Glutamatergic neuron (in vitro differentiated cells): ENCODE measurements at places on chromosomes 3 and 15. TPM values are rescaled to one million over a fixed set of nuclear protein-coding genes. Genes with fewer than 3 reads are reported as not detected.

GRCh38 chr15:44296625-44297524, 8.4 kb downstream of the GOLM2 start:
- no peaks in the 10 kb centered on the region for H3K27me3 ChIP-seq
- H3K36me3 ChIP-seq, result no peaks in the 10 kb centered on the region
- H3K4me3 ChIP-seq, result no peak overlapping the region
- no peak for DNase-seq

DNA sequence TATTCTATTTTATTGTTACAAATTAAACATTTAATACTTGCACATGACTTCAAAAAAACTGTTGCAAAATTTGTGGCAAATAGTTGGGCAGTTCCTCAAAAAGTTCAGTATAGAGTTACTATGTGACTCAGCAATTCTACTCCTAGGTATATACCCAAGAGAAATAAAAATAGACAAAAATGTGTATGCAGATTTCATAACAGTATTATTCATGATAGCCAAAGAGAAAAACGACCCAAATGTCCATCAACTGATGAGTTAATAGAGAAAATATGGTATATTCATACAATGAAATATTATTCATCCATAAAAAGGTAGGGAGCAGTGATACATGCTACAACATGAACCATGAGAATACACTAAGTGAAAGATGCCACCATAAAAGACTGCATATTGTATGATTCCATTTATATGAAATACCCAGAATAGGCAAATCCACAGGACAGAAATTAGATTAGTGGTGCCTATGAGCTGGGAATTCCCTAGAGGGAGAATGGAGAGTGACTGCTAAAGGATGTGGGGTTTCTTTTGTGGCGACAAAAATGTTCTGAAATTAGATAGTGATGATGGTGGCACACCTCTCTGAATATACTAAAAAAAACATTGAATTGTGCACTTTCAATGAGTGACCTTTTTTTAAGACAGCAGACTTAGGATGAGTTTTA, 31.6 kb upstream of the CLASP2 start:
- no peak for DNase-seq
- no peak overlapping the region for H3K27ac ChIP-seq
- no peak overlapping the region for H3K4me3 ChIP-seq
- no peaks in the 10 kb centered on the region for H3K27me3 ChIP-seq
- H3K4me1 ChIP-seq, result no peaks in the 10 kb centered on the region

DNA sequence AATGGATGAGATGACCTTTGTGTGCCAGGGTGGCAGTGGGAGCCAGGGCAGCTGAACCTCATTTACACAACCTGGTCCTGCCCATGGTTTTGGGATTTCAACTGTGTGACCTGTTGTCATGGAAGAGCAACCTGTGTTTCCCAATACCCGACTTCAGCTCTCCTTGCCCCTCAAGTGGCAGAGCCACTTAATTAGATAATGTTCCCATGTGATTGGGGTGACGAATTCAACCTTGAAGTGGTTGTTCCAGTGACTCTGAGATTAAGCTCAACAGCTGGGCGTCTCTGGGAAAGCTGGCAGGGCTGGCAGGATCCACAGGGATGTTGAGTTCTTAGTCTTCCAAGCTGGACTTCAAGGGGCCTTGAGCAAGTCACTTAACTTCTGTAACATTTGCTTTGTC, 71.0 kb downstream of the THSD4 start:
- H3K4me3 ChIP-seq, result no peak overlapping the region
- no peak overlapping the region for H3K27ac ChIP-seq
- peaks cover 10% of the 10 kb centered on the region for H3K36me3 ChIP-seq
- no peak for DNase-seq
- no peaks in the 10 kb centered on the region for H3K27me3 ChIP-seq
- H3K4me1 ChIP-seq, result peaks cover 14% of the 10 kb centered on the region

DNA sequence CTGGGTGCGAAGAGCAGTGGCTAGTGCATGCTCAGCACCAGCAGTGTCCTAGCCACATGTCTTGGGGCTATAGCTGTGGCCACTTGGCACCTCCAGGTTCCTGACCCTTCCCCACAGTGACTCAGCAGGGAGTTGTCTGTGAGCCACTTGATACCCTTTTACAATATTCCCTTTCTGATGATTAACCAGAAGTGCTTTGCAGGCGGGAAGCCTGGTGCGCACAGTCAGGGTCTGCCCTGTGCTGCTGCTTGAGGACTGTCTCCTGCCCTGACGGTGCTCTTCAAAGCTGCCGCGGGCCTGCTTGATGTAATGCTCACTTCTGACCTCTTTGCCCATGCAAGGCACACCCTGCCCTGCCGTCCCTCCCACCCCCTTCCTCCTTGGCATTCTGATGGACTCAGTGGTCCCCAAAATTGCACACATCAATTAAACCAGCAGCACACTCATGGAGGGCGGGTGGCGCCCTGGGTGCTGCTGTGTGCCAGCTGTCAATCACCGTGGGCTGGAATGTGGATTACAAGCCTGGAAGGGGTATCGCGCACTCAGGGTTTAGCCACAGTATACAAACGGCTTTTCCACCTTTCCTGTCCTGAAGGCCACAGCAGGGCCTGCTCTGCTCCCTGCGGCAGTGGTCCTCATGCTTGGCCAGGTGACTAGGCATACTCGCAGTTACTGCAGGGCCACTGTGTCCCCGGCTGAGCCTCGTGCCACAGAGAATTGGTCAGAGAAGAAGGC, 40.9 kb upstream of the PCSK6 start:
- peaks cover 16% of the 10 kb centered on the region for H3K4me1 ChIP-seq
- H3K4me3 ChIP-seq, result no peak overlapping the region
- DNase-seq, result no peak
- no peak overlapping the region for H3K27ac ChIP-seq
- peaks cover 2% of the 10 kb centered on the region for H3K27me3 ChIP-seq

- no peaks in the 10 kb centered on the region for H3K27me3 ChIP-seq
- no peak overlapping the region for H3K27ac ChIP-seq
- no peak overlapping the region for H3K4me3 ChIP-seq
Observed at GRCh38 chr3:175646865-175647264, 787.7 kb downstream of the NAALADL2 start.

- no peaks in the 10 kb centered on the region for H3K36me3 ChIP-seq
Observed at GRCh38 chr3:8239718-8240695, 261.6 kb upstream of the LMCD1 start.

DNA sequence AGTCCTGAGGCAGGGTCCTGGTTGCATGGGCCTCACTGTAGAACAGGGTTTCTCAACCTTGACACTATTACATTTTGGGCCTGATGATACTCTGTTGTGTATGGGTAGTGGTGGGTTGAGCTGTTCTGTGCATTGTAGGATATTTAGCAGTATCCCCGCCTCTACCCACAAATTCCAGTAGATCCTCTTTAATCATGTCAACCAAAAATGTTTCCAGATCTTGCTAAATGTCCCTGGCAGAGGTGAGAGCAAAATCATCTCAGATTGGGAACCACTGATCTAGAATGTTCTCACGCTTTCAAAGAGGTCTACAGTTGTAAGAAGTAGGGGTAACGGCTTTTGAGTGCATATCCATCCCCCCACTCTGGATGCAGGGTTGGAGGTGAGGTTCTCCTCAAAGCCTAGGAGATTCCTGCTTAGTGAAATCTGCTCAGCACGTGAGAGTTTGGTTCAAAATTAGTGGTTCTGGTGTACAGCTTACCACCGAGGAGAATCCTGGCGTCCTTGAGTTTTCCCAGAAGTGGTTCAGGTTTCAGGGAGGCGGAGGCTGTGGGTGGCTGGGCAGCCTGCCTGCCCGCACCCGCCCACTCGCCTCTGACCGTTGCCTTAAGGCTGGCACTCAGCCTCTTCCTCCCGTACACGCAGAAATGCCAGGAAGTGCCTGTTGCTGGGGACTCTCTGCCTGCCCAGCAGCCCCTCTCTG, 5.3 kb downstream of the ACVR2B start:
- H3K27me3 ChIP-seq, result peaks cover 17% of the 10 kb centered on the region
- no peak overlapping the region for H3K27ac ChIP-seq
- H3K4me3 ChIP-seq, result no peak overlapping the region
- peaks cover 30% of the 10 kb centered on the region for H3K4me1 ChIP-seq
- no peaks in the 10 kb centered on the region for H3K36me3 ChIP-seq
- no peak for DNase-seq

- peaks cover 14% of the 10 kb centered on the region for H3K4me1 ChIP-seq
- peak overlapping the region; percentile 91 for H3K27ac ChIP-seq
- DNase-seq, result no peak
- no peaks in the 10 kb centered on the region for H3K36me3 ChIP-seq
Observed at GRCh38 chr3:119469418-119470189, 841 bp downstream of the POGLUT1 start.

Gene ABHD2
- 101 TPM for total RNA-seq

Gene CLDN16
- not detected for total RNA-seq

Gene CTXND1
- total RNA-seq, result 0.39 TPM
